ENCODE measurements at places on chromosomes 4 and X. TPM values are rescaled to one million over a fixed set of nuclear protein-coding genes. Genes with fewer than 3 reads are reported as not detected.

GRCh38 chr4:122146652-122147051 is 5.5 kb upstream of the BLTP1 start:
- no peak overlapping the region for H3K4me3 ChIP-seq
- H3K36me3 ChIP-seq = peaks cover 5% of the 10 kb centered on the region
- H3K4me1 ChIP-seq = peaks cover 15% of the 10 kb centered on the region
- peaks cover 4% of the 10 kb centered on the region for H3K27me3 ChIP-seq
- DNase-seq = no peak

- no peaks in the 10 kb centered on the region for H3K36me3 ChIP-seq
- H3K4me1 ChIP-seq = no peaks in the 10 kb centered on the region
- H3K27me3 ChIP-seq = no peaks in the 10 kb centered on the region
- DNase-seq = no peak
- H3K27ac ChIP-seq = no peak overlapping the region
Measured at GRCh38 chr4:8705161-8706145, 112.9 kb downstream of the CPZ start.

- H3K36me3 ChIP-seq = peaks cover 15% of the 10 kb centered on the region
- no peak overlapping the region for H3K4me3 ChIP-seq
- H3K27ac ChIP-seq = no peak overlapping the region
- peaks cover 24% of the 10 kb centered on the region for H3K4me1 ChIP-seq
Measured at GRCh38 chrX:46547857-46548256, 2.6 kb upstream of the ZNF674 start.

DNA sequence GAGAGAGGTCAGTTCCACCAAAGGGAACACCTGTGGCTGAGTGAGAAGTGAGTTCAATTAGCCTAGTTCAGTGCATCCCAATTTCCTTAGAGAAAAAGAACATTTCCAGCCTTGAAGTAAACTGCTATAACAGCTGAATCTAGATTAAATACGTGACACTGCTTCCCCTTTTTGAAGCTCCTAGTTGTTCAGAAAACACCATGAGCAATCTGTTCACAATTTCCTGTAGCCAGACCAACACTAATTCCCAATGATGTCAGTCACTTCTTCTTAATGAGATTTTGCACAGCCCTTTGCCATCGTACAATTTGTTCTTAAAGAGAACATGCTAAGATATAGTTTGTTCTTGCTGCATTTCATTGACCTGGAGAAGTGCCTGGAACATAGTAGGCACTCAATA is 144.6 kb upstream of the EDNRA start:
- H3K27me3 ChIP-seq = no peaks in the 10 kb centered on the region
- no peaks in the 10 kb centered on the region for H3K36me3 ChIP-seq
- H3K4me1 ChIP-seq = no peaks in the 10 kb centered on the region
- no peak overlapping the region for H3K4me3 ChIP-seq

GRCh38 chr4:180828455-180829018 is 1414.7 kb upstream of the TENM3 start:
- no peak overlapping the region for H3K4me3 ChIP-seq
- no peaks in the 10 kb centered on the region for H3K36me3 ChIP-seq
- H3K4me1 ChIP-seq = peaks cover 3% of the 10 kb centered on the region
- no peak for DNase-seq

- H3K4me3 ChIP-seq = no peak overlapping the region
- H3K4me1 ChIP-seq = peaks cover 6% of the 10 kb centered on the region
- no peak overlapping the region for H3K27ac ChIP-seq
- peaks cover 53% of the 10 kb centered on the region for H3K27me3 ChIP-seq
- H3K36me3 ChIP-seq = peaks cover 3% of the 10 kb centered on the region
Measured at GRCh38 chrX:46917622-46918021, 5.4 kb downstream of the JADE3 start.

DNA sequence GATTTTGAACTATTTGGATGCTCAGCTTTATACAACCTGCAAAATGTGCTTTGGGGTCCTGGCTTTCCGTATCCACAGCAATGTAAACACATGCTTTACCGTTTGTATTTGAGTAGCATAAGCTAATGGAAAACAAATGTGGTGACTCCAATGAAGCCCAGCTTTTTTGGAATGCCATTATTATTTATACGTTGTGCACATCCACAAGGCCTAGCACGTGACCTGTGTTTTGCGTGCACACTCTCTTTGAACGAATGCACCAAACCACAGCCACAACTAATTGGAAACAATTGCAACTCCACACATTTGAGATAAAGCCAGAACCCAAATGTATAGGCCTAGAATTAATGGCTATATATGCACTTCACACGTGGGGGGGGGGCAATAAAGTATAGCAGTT is 189.5 kb upstream of the GPC4 start:
- no peak overlapping the region for H3K4me3 ChIP-seq
- no peaks in the 10 kb centered on the region for H3K36me3 ChIP-seq
- DNase-seq = no peak
- H3K27ac ChIP-seq = no peak overlapping the region
- peaks cover under 1% of the 10 kb centered on the region for H3K27me3 ChIP-seq
- no peaks in the 10 kb centered on the region for H3K4me1 ChIP-seq

DNA sequence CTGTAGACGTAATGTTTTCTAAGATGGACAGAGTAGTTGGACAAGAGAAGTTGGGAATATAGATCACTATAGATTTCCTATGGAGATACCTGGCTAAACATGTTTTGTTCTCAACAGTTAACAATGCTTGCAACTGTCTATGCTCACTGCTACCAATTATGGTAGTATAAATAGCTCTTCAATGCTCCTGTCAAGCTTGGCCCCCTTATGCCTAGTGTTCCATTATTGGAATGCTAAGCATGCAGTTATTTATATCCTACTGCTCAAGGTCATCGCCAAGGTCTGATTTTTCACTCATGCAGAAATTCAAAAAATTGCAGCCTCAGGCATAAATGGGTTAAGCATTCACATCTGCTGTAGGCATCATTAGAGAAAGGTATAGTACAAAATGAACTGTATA is 519.0 kb downstream of the IL15 start:
- no peak overlapping the region for H3K27ac ChIP-seq
- H3K4me1 ChIP-seq = peaks cover 2% of the 10 kb centered on the region
- DNase-seq = no peak
- H3K36me3 ChIP-seq = peaks cover 37% of the 10 kb centered on the region
- no peak overlapping the region for H3K4me3 ChIP-seq

- no peak overlapping the region for H3K4me3 ChIP-seq
- no peak for DNase-seq
- H3K36me3 ChIP-seq = no peaks in the 10 kb centered on the region
- peaks cover 4% of the 10 kb centered on the region for H3K27me3 ChIP-seq
Measured at GRCh38 chr4:89549907-89550306, 242.3 kb upstream of the GPRIN3 start.

DNA sequence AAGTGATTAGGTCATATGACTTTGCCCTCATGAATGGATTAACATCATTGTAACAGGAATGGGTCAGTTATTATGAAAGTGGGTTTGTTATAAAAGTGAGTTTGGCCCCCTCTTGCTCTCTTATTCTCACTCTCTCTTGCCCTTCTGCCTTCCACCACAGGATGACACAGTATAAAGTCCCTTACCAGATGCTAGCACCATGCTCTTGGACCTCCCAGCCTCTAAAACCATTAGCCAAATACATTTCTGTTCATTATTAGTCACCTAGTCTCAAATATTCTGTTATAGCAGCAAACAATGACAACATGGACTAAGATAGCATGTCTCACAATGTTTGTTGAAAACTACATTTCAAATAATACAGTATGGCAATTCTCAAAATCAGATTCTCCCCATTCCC is 59.7 kb downstream of the RWDD4 start:
- H3K36me3 ChIP-seq = no peaks in the 10 kb centered on the region
- DNase-seq = no peak
- no peak overlapping the region for H3K4me3 ChIP-seq

DNA sequence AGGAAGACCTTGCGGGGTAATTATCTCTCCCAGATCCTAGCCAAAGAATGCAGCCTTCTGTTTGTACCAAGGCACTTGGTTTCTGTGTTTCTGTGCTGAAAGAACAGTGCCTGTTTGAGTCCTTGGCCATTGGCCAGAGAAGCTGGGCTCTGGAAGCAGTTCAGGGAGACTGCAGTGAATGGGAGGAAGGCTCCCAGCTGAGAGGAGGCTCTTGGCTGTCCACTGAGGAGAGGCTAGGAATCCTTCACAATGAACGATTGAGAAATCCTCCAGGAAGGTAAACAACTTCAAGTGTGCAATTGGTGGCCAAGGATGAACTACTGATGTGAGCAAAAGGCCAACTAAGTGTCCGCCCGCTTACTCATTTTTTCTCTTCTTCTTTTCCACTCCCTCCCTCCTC is 61.3 kb downstream of the HS3ST1 start:
- no peak overlapping the region for H3K4me3 ChIP-seq
- peaks cover 6% of the 10 kb centered on the region for H3K4me1 ChIP-seq
- no peak for DNase-seq
- H3K27me3 ChIP-seq = peaks cover 38% of the 10 kb centered on the region
- peaks cover 1% of the 10 kb centered on the region for H3K36me3 ChIP-seq

GRCh38 chr4:69999420-69999819 is 3.7 kb downstream of the STATH start:
- no peaks in the 10 kb centered on the region for H3K27me3 ChIP-seq
- no peak for DNase-seq
- H3K4me3 ChIP-seq = no peak overlapping the region
- H3K36me3 ChIP-seq = no peaks in the 10 kb centered on the region
- no peaks in the 10 kb centered on the region for H3K4me1 ChIP-seq

SPATA18 gene
- total RNA-seq = 0.44 TPM

TLR8 gene
- not detected for total RNA-seq

ADRA2C gene
- not detected for total RNA-seq

FHIP1A gene
- 0.42 TPM for total RNA-seq

GYG2 gene
- not detected for total RNA-seq

ANKRD37 gene
- total RNA-seq = 12.5 TPM

Measured in activated naive CD8-positive, alpha-beta T cell treated with anti-CD3 and anti-CD28 coated beads for 36 hours (primary cell).